PC-3 (cell line): ENCODE measurements at places on chromosomes 3 and 15. TPM values are rescaled to one million over a fixed set of nuclear protein-coding genes. Genes with fewer than 3 reads are reported as not detected.

- no peak overlapping the region for H3K4me3 ChIP-seq
- DNase-seq: no peak
- no peak overlapping the region for H3K27ac ChIP-seq
- H3K4me1 ChIP-seq: no peaks in the 10 kb centered on the region
- H3K27me3 ChIP-seq: no peaks in the 10 kb centered on the region
Observed at GRCh38 chr3:3560591-3561311, 238.5 kb upstream of the LRRN1 start.

The CYB561D2 gene
- total RNA-seq: 37.1 and 44.3 TPM in 2 replicates

The RNU6-1 gene
- not detected in 2 replicates for total RNA-seq

- no peak overlapping the region for H3K4me3 ChIP-seq
- H3K36me3 ChIP-seq: no peaks in the 10 kb centered on the region
Observed at GRCh38 chr15:101399431-101399830, 90.1 kb downstream of the PCSK6 start.

DNA sequence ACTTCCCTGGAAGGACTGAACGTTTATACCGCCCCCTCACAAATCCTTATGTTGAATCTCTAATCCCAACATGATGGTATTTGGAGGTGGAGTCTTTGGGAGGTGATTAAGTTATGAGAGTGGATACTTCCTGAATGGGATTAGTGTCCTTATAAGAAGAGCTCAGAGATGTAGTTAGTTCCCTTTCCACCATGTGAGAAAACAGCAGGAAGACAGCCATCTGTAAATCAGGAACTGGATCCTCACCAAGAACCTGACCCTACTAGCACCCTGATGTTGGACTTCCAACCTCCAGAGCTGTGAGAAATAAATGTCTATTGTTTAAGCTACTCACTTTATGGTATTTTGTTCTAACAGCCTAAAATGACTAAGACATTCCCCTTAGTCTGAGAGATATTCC is 33.3 kb upstream of the SACM1L start:
- H3K4me1 ChIP-seq: peaks cover 38% of the 10 kb centered on the region
- H3K27me3 ChIP-seq: no peaks in the 10 kb centered on the region
- DNase-seq: peak; percentile 38
- peaks cover 14% of the 10 kb centered on the region; the same call in 1 of the 2 replicates for H3K36me3 ChIP-seq

- H3K27ac ChIP-seq: no peak overlapping the region
- no peaks in the 10 kb centered on the region for H3K4me1 ChIP-seq
- no peaks in the 10 kb centered on the region for H3K27me3 ChIP-seq
Observed at GRCh38 chr3:66993082-66993481, 5.0 kb upstream of the KBTBD8 start.

The RLBP1 gene
- not detected in 2 replicates for total RNA-seq

- no peaks in the 10 kb centered on the region for H3K4me1 ChIP-seq
- no peaks in the 10 kb centered on the region for H3K36me3 ChIP-seq
- H3K27me3 ChIP-seq: peaks cover 55% of the 10 kb centered on the region
- H3K27ac ChIP-seq: no peak within 1 kb of the TSS
- DNase-seq: no peak
Observed at GRCh38 chr3:42410370-42411131, at the start of gene LYZL4. Gene LYZL4, minus strand, starts transcription at chr3:42410610. Its CDS starts 3,359 bp downstream, at chr3:42407251.

The MYLK gene
- 6.9 and 8.7 TPM in 2 replicates for total RNA-seq

The OSBPL10 gene
- 34.6 and 48.0 TPM in 2 replicates for total RNA-seq

The WHAMM gene
- 4.5 and 4.6 TPM in 2 replicates for total RNA-seq

The C3orf20 gene
- total RNA-seq: not detected in 2 replicates

GRCh38 chr15:62453375-62453774 is 288.3 kb upstream of the C2CD4B start:
- H3K27ac ChIP-seq: peak overlapping the region; percentile 82
- DNase-seq: peak; percentile 62
- peaks cover 38% of the 10 kb centered on the region for H3K4me1 ChIP-seq
- peak overlapping the region; percentile 53 for H3K4me3 ChIP-seq
